ENCODE measurements at places on chromosomes 13 and 19. TPM values are rescaled to one million over a fixed set of nuclear protein-coding genes. Genes with fewer than 3 reads are reported as not detected.

CASP14 gene
- 0.04 TPM for polyA plus RNA-seq

TMEM161A gene
- 26.0 TPM for polyA plus RNA-seq

SHANK1 gene
- 37.7 TPM for polyA plus RNA-seq

MED29 gene
- not detected for polyA plus RNA-seq

CACNA1A gene
- polyA plus RNA-seq: 1.0 TPM

HNRNPA1L2 gene
- 8.4 TPM for polyA plus RNA-seq

GRCh38 chr19:10677751-10678150 lies 23.5 kb upstream of the QTRT1 start:
- DNase-seq: no peak

GRCh38 chr19:30459859-30460258 lies 87.7 kb downstream of the ZNF536 start:
- DNase-seq: no peak

DNA sequence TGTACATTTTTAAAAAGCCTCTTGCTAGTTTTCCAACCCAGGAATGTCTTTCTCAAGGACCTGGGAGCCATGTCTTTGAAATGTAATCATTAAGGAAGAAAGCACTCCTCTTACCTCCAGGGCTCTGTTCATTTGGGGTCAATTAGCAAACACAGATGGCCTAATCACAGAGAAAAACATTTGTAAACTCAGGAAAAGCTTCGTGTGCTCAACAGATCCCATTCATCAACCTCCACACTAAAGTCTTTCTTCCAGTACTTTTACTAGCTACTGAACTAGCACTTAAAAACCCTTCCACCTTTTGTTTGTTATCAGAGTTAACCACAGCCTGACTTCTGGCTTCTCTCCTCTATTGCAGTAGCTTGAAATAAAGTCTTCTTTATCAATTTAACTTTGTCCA lies 441.4 kb downstream of the PCDH20 start:
- DNase-seq: no peak

DNA sequence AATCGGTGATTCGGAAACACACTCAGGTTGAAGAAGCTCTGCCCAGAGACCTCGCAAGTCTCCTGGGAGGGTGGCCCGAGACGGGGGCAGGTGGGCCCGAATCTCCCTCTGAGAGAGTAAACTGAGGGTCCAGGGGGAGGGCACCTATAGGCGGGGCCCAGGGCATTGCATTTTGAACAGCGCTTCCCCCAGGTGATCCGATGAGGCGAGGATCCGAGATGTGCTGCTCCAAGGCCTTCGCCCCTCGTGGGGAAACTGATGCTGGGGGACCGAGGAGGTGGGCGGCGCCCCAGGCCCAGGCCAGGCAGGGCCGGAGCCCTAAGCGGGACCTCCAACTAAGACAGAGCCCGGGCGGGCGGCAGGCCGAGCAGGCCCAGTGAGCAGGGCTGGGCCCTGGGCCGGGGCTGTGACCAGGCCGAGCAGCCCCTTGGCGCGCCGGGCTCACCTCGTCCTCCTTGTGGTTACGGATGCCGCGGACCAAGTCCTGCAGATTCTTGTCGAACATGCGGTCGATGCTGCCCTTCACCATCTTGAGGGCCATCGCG lies 500 bp downstream of the AP3D1 start:
- DNase-seq: no peak

DNA sequence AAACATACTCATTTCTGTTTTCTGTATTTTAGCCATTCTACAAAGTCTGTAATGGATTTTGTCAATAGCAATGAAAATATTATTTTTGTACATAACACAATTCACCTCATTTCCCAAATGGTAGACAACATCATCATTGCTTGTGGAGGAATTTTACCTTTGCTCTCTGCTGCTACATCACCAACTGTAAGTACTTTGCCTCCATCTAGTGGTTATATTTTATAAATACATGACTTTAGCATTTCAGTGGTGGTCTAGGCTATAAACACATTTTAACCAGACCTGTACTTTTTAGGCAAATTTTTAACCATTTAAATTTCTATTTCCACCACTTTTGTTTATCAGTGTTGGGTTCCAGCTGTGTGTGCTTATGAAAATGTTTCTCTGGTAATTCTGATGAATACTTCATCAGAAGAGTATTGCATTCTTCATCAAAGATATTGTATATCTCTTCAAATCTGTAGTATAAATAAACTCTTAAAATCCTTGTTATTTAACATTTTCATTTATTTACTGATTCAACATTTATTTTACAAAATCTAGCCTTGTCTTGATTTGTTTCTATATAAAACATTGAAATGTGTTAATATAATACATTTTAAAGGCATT lies 222.4 kb downstream of the NBEA start:
- DNase-seq: peak; percentile 34
